Fibroblast of the aortic adventitia (primary cell): ENCODE measurements at places on chromosomes 3 and 15. TPM values are rescaled to one million over a fixed set of nuclear protein-coding genes. Genes with fewer than 3 reads are reported as not detected.

The GOLGA6D gene
- total RNA-seq, result not detected in 2 replicates

The TM4SF4 gene
- 0.45 TPM in 1 of 2 replicates, not detected in the other for total RNA-seq

The SAMD7 gene
- not detected in 2 replicates for total RNA-seq

GRCh38 chr3:130395916-130396315 is 50.4 kb downstream of the COL6A5 start:
- no peak for DNase-seq

- DNase-seq, result no peak
Measured at GRCh38 chr3:140854961-140855360, 86.7 kb upstream of the SLC25A36 start.

GRCh38 chr15:101209285-101209845 is 42.5 kb downstream of the CHSY1 start:
- DNase-seq, result no peak

- DNase-seq, result no peak
Measured at GRCh38 chr3:136109499-136109898, 86.6 kb downstream of the MSL2 start.

- peak; percentile 25 for DNase-seq
Measured at GRCh38 chr15:72515591-72516389, 41.7 kb downstream of the ARIH1 start.
